ENCODE measurements at places on chromosomes 2 and 18.

GRCh38 chr18:24582771-24583170, 122.3 kb downstream of the HRH4 start:
- DNase-seq = no peak

DNA sequence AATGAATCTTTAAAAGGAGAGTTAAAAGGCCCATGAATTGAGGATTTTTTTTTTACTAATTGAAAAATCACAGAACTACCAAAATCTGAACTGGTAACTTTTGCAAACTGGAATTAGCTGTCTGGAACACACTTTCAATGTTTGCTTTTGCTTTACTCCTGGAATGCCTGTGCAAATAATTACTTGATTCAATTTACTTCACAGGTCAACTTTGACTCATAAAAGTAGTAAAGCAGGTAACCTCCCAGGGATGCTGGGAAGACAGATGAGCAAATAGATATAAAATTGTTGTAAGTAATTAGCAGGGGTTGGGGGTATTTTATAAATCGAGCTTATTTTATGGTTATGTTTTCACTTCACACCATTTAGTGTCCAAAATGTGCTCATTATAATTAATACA, 398.3 kb upstream of the HNRNPA3 start:
- DNase-seq = no peak

DNA sequence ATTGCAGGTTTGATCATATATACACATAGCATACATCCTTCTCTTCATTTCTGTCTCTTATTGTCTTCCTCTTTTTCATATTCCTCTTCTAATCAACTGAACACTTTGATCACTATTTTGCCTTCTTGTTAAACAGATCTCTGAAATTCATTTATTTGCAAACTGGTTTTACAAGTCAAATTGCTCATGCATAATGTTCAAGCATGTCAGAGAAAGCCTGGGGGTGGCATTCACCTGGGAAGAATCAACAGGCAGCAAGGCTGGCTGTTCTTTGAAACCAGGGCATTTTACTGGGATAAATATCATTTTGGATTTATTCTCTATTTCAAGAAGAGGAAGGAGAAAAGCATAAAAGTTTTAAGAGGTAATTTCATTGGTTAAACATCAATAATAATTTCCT, 66.9 kb upstream of the LRATD1 start:
- DNase-seq = no peak

DNA sequence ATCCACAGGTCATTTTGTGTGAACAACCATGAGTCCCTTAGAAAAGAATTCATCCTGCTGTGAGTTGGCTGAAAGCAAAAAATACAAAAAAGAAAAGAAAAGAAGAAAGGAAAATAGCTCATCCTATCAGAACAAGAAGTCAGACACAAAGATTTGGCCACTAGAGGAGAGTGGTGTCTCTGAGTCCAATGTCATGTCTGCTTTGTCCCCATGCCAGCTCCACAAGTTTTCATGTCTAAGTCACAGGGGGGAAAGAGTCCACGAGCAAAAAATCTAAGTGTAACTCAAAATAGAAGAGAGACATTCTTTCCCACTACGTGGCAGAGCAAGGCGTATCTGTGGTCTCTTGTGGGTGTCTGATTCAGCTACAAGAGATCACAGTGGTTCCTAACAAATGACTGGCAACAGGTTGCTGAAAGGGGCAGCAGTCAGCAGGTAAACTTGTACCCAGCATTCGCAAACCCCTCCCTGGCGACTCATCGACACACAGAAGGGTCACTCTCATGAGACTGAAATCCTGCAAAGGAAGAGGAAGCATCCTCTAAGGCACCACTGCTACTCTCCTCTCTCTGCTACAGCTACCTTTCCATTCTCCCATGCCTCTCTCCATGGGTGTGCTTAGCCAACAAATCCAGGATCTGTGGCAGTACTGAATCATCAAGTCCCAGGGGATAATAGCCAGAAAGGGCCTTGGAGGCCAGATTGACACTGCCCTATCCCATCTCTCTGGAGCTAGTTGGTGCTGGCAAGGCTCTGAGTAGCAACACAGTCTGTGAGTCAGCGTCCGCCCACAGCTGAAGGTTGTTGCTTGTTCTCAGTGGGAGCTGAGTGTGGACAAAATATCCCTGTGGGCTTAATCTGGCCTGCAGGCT, 123.0 kb upstream of the SLC39A10 start:
- peak; percentile 81 for DNase-seq

Measured in activated CD4-positive, alpha-beta T cell treated with anti-CD3 and anti-CD28 coated beads, Interleukin-2, Interleukin-4, amounts not matched to agents 100 ng/mL and 50 ng/mL, durations not matched to agents 16 hours and 8 hours (primary cell).